Left colon (tissue), 2 donors: ENCODE measurements at places on chromosomes 1 and 21. TPM values are rescaled to one million over a fixed set of nuclear protein-coding genes. Genes with fewer than 3 reads are reported as not detected.

- no peak for DNase-seq
These were observed 680.8 kb downstream of the MATN1 start for GRCh38 chr1:30042438-30043147.

DNA sequence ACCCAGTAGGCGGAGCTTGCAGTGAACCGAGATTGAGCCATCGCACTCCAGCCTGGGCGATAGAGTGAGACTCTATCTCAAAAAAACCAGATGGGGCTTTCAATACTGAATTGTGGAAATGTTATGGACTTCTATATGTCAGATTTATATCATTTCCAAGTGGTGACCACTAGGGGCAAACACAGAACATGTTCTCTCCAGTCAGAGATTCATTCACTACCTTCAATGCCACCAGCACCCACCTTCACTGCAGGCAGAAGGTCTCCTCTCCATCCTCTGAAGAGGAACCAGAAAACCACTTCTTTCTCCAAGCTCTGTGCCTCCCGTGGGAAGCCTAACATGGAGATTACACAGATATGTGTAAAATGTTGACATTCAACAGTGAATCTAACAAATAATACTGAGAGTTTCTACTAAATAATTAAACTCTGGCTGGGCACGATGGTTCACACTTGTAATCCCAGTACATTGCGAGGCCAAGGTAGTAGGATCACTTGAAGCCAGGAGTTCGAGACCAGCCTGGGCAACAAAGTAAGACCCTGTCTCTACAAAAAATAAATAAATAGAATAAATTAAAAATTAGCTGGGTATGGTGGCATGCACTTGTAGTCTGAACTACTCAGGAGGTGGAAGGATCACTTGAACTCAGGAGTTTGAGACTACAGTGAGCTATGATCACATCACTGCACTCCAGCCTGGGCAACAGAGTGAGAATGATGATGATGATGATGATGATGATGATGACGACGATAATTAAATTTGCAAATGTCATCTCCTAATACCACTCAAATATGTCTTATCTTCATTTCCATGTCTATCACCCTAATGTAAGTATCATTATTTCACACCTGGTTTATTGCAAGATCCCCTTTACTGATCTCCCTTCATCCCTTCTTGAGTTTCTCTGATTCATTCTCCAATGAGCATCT, 151.1 kb downstream of the ZNF281 start:
- no peak for DNase-seq

DNA sequence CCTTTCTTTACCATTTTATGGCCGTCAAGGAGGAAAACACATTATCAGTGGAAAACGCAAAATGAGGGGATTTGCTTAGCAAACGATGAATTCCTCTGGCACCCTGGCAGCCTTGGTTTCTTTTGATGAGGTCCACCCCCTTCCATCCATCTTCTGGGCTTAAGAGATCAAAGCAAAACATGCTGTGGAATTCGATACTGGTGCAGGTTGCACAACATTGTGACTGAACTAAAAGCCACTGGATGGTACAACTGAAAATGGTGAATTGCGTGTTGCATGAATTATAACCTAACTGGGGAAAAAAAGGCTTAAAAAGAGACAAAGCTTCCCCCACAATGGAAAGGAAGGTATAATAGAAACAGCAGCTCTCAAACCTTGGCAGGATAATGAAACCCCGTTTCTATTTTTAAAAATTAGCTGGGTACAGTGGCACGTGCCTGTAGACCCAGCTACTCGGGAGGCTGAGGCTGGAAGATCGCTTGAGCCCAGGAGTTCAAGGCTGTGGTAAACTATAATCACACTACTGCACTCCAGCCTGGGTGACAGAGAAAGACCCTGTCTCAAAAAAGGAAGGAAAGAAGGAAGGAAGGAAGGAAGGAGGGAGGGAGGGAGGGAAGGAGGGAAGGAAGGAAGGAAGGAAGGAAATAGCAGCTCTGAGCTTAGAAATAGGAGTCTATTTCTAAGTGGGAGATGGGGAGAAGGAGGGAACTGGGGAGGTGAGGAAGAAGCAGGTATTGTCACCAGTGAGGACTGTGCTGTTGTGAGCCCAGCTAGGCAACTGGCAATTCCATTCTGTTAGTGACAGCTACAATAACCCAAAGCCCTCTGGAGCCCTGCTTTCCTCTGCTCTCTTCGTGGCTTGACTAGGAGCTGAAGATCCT, 29.0 kb upstream of the LGALS8 start:
- DNase-seq, result no peak

DNA sequence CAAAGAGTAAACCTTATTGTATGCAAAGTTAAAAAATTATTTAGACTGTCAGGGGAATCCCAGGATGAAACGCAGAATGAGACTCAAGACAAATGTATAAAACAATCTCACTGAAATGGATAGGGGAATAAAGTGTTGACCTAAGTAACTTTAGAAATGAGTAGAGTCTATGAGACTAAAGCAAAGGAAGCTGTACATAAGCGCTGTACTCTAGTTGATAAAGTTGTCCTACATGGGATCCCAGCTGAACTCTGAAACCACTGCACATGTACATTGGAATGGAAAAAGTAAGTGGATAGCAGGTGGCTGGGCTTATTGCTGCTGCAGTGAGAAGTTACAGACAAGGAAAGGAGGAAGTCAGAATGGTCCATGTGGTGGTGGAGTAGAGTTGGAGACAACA, 18.7 kb downstream of the MMEL1 start:
- no peak for DNase-seq

GRCh38 chr1:248825136-248825535, 579 bp downstream of the SH3BP5L start:
- peak; percentile 34 for DNase-seq

GRCh38 chr1:244154872-244155531, 103.9 kb downstream of the ZBTB18 start:
- no peak for DNase-seq

- DNase-seq, result no peak
These were observed 24.1 kb downstream of the PIGM start for GRCh38 chr1:160007577-160008200.

DNA sequence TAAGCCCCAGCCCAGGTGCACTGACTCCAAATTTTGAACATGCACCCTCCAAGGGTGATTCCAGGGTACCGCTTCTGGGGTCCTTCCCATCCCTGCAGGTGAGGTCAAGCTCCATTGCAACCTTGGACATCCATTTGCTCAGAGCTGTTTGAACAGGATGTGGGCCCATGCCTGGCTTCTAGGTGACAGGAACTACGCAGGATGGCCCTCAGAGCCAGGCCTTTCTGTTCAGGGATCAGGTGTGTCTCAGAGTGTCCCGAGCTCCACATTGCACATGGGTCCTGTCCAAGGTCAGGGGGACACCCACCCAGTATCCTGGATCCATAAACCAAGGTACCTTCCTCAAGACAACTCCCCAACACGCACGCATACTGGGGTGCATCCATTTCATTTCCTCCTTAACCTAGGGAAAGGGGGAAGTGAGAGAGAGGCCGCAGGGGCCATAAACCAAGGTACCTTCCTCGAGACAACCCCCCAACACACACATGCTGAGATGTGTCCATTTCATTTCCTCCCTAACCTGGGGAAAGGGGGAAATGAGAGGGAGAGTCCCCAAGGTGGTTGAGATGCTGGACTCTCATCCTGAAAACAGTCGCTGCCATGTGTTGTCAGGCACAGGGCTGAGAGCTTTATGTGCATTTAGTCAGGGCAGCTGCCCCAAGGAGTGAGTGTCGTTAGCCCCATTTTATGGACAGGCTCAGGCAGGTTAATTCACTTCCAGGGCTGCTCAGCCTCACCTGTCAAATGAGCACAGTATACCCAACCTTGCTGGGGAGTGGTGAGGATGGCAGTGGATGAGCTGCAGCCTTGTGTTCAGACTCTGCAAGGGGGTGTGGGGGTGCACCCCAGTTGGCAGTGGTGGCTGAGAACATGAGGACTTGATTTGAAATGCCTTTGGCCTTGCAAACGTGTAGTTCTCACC, 2.1 kb downstream of the SLC66A1 start:
- DNase-seq, result no peak

- no peak for DNase-seq
These were observed 46.8 kb downstream of the CAPN8 start for GRCh38 chr1:223618680-223619079.

OR6K6 gene
- total RNA-seq, result not detected

SH2D1B gene
- 1.1 TPM for total RNA-seq

SPOCD1 gene
- total RNA-seq, result 0.45 TPM
